Fibroblast of lung (primary cell): ENCODE measurements at places on chromosomes 5 and 9. TPM values are rescaled to one million over a fixed set of nuclear protein-coding genes. Genes with fewer than 3 reads are reported as not detected.

DNA sequence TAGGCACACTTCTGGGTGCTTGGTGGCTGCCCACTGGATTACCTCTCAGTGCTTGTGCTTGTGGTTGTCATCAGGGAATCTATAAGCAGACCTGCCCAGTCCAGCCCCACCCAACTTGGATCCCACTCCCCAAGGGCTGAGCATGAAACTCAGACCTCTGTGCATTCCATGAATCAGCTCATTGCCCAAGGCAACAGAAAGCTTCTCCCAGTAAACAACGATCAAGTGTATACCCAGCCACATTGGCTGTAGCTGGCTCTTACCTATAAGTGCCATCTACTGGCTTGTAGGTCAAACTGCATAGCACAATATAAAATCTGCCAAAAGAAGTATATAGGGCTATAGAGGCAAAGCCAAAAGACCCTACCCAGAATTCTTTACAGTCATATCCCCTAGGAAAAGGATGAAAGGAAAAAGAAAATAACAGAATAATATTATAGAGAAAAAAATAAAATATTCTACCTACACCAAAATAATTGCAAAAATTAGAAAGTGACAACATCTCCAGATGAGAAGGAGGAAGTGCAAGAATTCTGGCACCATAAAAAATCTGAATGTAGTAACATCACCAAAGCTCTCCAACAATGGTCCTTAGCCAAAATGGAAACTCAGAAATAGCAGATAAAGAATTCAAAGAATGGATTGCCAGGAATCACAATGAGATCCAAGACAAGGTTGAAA, 321.0 kb upstream of the TRPC7 start:
- H3K4me1 ChIP-seq = no peaks in the 10 kb centered on the region
- no peak overlapping the region for H3K27ac ChIP-seq
- no peaks in the 10 kb centered on the region for H3K27me3 ChIP-seq
- DNase-seq = peak; percentile 1

GRCh38 chr5:115337882-115338281, 41.4 kb upstream of the CCDC112 start:
- H3K4me1 ChIP-seq = no peaks in the 10 kb centered on the region
- no peaks in the 10 kb centered on the region for H3K36me3 ChIP-seq
- H3K4me3 ChIP-seq = no peak overlapping the region

DNA sequence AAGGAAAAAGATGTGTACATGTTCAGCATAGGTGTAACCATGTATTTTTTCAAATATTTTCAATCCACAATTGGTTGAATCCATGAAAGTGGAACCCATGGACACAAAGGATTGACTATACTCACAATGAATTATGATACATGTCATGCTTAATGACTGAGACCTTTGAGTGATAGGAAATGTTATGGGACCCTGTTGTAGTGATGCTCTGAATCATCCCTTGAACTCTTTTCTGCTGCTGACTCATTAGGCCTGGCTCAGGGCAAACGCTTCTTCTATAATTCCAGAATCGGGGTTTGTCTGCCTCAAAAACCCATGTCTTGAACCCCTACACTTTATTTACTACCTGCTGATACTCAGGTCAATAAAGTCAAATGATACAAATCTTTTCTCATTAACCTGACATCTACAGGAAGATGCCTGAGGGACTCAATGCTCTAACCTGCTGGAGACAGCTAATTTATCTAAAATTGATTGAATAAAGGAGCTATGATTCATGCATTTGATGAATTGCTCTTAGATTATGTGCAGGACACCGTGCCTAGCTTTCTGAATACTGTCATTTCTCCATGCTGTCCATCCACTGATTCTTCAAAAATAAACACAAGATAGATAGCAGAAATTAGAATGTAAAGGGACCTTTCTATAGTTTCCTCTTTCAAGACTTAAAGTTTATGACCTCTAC, 260.1 kb downstream of the PRELID2 start:
- H3K27me3 ChIP-seq = no peaks in the 10 kb centered on the region
- no peak for DNase-seq

DNA sequence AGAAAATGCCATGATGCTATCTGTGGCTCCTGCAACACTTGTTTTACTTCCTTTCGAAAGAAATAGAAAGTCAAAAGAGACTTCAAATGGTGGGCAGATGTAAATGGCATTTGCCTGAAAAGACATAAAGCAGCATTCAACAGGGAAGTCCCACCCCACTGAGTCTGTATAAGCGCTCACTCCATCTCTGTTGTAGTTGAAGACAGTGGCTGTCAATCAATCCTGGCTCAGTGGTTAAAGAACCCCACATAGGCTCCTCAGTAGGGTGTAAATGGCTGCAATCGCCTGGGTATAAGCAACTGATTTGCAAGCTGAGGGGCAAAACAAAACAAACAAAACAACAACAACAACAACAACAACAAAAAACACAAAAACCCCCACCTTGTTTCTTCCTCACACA, 158.7 kb downstream of the EFNA5 start:
- no peak for DNase-seq
- H3K4me3 ChIP-seq = no peak overlapping the region
- no peaks in the 10 kb centered on the region for H3K27me3 ChIP-seq

- no peaks in the 10 kb centered on the region for H3K4me1 ChIP-seq
- no peak for DNase-seq
- no peak overlapping the region for H3K4me3 ChIP-seq
Measured at GRCh38 chr5:137481596-137481995, 17.5 kb downstream of the SPOCK1 start.

GRCh38 chr9:16625811-16626210, 244.7 kb downstream of the BNC2 start:
- no peaks in the 10 kb centered on the region for H3K27me3 ChIP-seq
- no peak overlapping the region for H3K4me3 ChIP-seq
- peaks cover 30% of the 10 kb centered on the region for H3K4me1 ChIP-seq
- H3K36me3 ChIP-seq = no peaks in the 10 kb centered on the region
- DNase-seq = peak; percentile 59

DNA sequence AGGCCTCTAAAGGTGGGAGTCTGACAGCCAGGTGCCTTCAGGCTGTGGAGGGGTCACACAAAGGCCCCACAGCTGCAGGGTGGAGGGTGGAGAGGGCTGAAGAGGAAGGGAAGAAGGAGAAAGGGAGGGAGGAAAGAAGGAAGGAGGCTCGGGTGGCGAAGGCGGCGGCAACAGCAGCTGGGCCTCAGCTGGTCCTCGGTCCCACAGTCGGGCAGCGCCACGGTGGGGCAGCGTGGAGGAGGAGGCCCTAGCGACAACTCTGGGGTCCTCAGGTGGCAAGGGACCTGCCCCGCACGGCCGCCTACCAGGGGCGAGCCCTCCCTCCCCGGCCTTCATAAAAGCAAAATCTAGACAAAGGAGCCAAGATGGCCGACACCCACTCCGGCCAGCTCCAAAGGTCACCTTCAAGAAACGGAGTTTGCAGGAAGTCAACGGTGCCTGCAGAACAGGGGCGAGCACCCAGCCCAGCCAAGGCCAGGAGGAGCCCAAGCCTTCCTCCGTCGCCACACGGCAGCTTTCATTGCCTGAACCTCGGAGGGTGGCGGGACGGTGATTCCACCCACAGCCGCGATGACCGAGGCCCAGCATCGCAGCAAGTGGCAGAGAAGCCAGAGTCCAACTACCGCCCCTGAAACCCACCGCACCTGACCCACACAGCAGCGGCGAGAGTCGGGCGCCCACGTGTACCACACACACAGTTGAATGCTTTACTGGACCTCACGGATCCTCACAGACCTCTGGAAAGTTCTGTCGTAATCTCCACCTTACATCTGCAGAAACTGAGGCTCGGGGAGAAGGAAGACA, 98.7 kb downstream of the VAV2 start:
- no peak overlapping the region for H3K27ac ChIP-seq
- peaks cover 6% of the 10 kb centered on the region for H3K4me1 ChIP-seq
- no peak for DNase-seq
- no peaks in the 10 kb centered on the region for H3K27me3 ChIP-seq
- H3K4me3 ChIP-seq = no peak overlapping the region

DNA sequence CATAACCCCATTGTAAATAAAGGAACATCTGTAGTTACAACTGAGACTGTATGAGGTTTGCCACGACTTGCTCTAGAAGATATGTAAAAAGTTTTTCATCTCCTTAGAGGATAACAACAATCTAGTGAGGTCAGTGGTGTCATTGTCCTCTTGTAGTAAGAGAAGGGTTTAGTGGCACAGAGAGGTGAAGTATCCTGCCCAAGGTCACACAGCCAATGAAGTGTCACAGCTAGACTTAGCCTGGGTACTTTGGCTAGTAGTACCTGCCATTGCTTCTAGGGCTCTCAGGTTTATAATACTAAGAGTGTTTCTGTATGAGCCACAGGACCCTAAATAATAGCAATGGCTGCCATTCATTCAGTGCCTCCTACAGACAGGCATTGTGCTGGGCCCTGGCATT, 13.8 kb downstream of the CCDC180 start:
- no peak overlapping the region for H3K4me3 ChIP-seq
- H3K4me1 ChIP-seq = no peaks in the 10 kb centered on the region
- no peak for DNase-seq
- H3K27ac ChIP-seq = no peak overlapping the region
- no peaks in the 10 kb centered on the region for H3K27me3 ChIP-seq

- peak overlapping the region; percentile 97 for H3K27ac ChIP-seq
- peaks cover 9% of the 10 kb centered on the region for H3K4me1 ChIP-seq
- peak overlapping the region; percentile 99 for H3K4me3 ChIP-seq
- H3K27me3 ChIP-seq = no peaks in the 10 kb centered on the region
Measured at GRCh38 chr5:64767959-64768357, 533 bp downstream of the SREK1IP1 start.

ARL14EPL gene
- not detected in 2 replicates for total RNA-seq

SOHLH1 gene
- not detected in 2 replicates for total RNA-seq

WNT8A gene
- not detected in 2 replicates for total RNA-seq

GARIN3 gene
- total RNA-seq = not detected in 2 replicates
